BJ (cell line): ENCODE measurements at places on chromosomes 1 and 21.

DNA sequence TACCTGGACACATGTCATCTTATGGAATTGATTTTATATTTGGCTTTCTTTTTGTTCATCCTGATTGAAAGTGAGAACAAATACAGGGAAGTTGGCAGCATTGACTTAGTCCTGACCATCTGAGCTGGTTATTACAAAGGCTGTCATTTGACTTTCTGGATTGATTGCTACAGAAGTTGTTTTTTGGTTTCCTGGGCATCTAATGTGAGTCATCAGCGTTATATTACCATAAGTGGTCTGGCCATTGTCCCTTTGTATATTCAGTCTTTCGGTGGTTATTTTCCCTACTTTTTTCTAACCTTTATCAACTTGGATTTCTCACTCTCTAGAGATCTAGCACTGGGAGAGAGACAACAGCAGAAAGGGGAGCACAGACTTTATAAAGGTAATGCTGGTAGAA, 1646.5 kb downstream of the MRPL39 start:
- no peak for DNase-seq

GRCh38 chr1:72288886-72289285, 6.5 kb upstream of the NEGR1 start:
- no peak for DNase-seq

DNA sequence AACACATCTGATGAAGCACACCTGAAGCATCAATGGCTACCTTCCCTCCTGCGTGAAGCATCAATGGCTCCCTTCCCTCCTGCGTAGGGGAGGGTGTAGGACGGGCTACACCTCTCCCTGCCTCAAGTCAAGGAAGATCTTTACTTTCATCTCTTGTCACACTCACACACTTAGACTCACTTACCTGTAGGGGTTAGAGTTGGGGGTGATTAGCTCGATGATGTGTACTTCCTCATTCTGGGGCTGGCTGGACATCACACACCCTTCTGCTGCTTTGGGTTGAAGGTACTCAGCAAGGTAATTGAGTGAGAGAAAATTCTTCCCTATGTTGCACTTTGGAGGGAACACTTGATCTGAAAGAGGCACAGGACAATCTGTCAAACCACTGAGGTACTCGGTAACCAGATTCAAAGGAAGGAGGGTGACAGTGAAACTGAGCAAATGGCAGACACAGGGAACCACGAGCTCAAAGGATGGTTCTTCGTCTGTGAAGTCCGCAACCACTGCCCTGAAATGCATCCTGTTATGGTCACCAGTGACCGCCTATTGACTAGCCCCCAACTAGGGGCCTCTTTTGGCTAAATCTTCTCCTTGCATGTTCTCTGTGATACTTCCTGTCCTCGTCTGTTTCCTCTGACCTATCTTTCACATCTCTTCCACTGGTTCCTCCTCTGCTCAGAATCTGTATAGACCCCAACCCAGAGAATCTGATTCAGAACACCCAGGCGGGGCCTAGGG, 156.2 kb downstream of the TGFBR3 start:
- no peak for DNase-seq

GRCh38 chr1:43405219-43405875, 15.6 kb downstream of the SZT2 start:
- DNase-seq: no peak
